Activated T-cell treated with anti-CD3 and anti-CD28 coated beads for 1 hour (primary cell): ENCODE measurements at places on chromosomes 16 and 17.

DNA sequence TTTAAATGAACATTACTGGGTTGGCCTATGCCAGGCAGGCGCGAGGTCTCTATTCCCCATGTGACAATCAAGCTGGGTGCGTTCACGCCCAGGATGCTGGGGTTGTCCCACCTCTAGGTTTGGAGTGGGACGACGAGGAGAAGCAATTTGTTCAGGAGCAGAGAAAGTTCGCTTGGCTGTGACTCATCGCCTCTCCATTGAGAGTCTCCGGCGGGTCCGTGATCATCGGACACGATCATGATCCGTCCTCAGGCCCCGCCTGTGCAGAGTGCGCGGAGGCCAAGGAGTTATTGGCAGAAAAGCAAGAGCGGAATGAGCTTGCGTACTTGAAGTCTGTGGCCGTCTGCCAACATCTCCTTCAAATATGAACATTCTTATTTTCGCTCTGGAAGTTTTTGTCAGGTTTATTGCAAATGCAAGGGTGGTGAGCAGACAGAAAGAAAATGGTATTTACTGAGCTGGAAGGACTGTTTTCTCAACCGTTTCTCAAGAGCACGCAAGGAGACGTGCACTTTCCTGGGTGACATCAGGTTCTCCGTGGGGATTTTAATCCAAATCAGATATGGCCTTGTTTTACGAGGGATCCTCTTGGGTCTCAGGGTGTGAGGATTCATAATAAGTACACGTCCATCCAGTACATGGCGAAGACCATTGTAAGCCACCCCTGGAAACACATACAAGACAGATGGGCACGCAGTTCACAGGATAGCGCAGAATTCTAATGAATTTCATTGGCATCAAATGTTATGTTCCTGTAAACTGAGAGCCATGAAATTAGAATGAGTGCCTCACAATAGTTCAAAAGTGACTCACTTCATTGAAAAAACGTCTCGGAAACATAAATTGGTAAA, 70.1 kb upstream of the CREBBP start:
- DNase-seq = no peak

GRCh38 chr16:80802138-80802537, 2.3 kb downstream of the CDYL2 start:
- no peak for DNase-seq

DNA sequence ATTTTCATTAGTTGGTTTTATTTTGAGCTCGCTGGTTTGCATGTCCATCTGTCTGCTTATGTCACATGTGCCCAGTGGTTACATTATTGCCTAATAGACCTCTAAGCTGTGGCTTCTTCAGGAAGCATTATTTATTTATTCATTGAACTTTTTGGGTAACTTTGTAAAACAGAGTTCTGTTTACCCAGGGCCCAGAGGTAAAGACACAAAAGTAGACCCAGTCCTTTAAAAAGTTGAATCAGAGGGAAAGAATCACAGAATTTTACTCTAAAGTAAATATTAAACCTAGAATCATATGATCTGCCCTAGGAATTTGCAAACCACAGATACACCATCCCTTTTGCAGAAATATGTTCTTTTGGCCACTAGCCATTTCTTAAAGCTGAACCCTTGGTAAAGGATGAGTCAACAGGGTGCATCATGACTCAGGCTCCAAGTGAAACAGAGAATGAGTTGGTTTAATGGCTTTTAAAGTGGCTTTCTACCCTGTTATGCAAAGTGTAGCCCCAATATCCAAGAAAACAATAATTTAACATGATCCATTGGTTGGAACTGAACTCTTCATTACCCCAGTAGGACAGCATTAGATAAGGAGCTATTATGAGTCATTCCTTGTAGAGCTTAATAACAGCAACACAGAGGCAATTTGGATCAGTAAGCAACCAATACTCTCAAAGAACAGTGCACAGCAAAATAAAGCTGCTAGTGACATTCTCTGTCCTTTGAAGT, 236.3 kb downstream of the KCNJ2 start:
- no peak for DNase-seq

DNA sequence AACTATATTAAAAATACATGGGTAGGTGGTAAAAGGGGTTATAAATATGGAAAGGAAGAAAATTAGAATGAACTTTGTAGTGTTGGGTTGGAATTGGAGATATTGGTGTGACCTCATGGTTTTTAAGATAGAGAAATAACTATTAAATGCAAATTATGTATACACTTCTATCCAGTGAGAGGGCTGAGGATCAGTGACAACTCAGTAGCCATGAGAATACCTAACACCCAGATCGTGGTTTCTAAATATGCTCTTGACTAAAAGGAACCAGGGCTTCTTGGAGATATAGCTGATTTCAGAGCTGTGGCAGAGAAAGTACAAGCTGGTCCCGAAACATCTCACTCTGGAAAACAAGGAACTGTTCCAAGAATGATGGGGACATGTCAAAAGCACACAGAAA, 44.4 kb downstream of the SLC6A4 start:
- no peak for DNase-seq

- DNase-seq = peak; percentile 37
These were observed 13.1 kb upstream of the SREBF1 start for GRCh38 chr17:17849845-17850373.

DNA sequence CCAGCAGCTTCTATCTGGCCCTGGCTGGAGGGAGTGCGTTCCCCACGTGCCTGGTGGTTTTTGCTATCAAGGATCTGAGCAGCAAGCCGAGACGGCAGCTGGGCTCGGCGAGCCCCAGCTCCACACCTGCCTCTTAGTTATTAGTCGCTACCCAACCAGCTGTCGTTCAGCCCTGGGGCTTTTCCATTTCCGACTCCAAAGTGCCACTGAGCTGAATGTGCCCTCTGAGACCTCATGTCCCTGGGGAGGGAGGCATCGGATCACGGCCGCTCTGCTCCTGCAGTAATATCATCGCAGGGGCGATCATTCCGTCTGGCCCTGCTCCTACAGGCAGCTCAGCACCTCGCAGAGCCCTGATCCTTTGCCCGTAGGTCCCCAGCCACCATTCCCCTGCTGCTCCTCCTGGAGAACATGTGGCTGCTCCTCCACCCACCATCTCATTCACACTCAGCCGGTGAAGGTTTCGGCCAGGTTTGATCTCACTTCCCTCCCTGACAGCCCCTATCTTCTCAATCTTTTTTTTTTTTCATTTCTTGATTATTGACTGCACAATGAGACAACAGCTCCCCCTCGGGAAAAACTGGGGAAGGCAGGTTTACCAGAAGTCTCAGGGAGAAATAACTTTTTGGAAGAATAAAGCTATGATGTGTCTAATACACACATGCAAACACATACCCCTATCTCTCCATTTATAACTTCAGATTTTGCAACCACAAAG, 86.7 kb downstream of the ZFHX3 start:
- no peak for DNase-seq

- no peak for DNase-seq
These were observed 13.0 kb downstream of the NHERF1 start for GRCh38 chr17:74761419-74761818.

DNA sequence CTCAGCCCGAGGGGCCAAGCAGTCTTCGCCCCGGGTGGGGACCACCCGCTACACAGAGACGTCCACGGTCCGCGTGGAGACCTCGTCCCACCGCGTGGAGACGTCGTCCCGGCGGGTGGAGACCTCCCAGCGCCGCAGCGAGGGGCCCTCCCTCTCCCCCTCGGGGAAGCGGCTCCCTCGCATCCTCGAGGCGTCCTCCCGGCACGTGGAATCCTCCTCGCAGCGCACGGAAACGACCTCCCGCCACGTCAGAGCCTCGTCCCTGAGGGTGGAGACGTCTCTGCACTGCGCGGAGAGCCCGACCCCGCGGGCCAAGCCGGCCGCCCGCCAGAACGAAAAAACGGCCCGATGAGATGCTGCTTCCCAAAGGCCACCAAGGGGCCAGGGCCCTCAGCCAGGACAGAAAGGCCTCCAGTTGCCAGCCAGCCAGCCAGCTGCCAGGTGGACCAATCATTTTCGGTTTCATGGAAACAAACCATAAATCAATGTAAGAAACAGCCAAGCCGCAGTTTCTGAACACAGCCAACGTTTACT, 424 bp downstream of the C17orf100 start:
- no peak for DNase-seq

GRCh38 chr16:74778646-74779045, 4.0 kb upstream of the FA2H start:
- DNase-seq = no peak

DNA sequence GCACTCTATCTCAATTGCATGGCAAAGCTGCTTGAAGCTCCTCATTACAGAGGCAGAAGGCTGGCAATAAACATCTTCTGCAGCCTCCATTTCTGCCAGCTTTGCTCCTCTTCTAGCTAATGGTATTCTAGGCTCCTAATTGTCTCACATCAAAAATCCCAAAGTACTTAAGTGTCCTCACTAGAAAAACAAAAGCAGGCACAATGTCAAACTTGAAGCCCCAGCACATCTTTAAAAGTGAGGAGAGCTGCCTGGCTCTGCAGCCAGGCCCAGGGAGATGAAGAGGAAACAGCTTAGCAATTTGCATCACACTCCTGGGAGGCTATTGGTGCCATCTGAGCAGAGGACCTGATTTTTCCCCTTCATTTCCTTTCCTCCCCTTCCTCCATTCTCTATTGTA, 197.1 kb downstream of the KCNJ2 start:
- no peak for DNase-seq
